Fibroblast of skin of scalp (primary cell): ENCODE measurements at places on chromosomes 6 and 20.
A peak's percentile ranks its signal among the peaks of the same experiment; 100 is the strongest.

GRCh38 chr6:1597121-1597744, 12.5 kb upstream of the FOXC1 start:
- no peak for DNase-seq

GRCh38 chr6:31541059-31541657, 645 bp downstream of the DDX39B start:
- peak; percentile 41 for DNase-seq

GRCh38 chr6:97306544-97307320, 23.7 kb upstream of the MMS22L start:
- no peak for DNase-seq

DNA sequence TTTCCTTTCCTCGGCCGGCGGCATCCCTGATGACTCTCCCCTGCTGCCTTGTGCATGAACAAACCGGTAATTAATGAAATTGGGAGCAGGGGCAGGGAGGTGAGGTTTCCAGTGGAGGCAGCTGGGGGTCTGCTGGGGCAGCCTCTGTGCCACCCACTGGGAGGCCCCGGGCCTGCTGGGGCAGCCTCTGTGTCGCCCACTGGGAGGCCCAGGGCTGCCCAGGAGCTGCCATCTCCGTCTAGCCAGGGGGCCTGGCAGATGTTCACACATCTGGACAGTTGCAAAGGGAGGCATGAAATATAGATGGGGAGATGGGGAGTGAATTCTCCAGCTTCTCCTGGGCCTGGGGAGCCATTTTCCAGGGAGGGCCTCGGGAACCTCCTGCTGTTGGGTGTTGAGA, 33.8 kb downstream of the TOX2 start:
- no peak for DNase-seq

DNA sequence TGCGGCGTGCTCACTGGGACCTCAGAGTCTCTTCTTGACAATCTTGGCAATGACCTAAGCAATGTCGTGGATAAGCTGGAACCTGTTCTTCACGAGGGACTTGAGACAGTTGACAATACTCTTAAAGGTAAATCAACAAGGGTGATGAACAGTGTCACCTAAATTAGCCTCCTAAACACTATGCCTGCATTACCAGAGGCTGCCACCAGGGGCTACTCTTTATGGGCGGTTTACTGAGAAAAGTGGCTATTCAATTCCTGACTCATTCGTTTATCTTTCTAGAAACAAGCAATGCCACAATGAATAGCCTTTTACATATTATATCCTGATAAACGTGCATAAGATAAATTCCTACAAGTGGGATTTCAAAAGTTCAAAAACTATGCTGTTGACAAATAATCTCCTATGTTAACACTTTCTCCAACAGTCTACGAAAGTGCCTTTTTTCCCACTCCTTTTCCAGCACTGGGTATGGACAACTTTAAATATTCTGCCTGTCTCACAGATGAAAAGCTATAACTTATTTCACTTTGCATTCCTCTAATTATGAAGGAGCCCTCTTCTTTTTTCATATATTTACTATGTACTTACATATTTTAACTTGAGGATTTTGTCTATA, 1.3 kb downstream of the BPIFA2 start:
- DNase-seq = no peak

- DNase-seq = peak; percentile 76
These were observed 209.1 kb upstream of the CDYL start for GRCh38 chr6:4567141-4567540.

DNA sequence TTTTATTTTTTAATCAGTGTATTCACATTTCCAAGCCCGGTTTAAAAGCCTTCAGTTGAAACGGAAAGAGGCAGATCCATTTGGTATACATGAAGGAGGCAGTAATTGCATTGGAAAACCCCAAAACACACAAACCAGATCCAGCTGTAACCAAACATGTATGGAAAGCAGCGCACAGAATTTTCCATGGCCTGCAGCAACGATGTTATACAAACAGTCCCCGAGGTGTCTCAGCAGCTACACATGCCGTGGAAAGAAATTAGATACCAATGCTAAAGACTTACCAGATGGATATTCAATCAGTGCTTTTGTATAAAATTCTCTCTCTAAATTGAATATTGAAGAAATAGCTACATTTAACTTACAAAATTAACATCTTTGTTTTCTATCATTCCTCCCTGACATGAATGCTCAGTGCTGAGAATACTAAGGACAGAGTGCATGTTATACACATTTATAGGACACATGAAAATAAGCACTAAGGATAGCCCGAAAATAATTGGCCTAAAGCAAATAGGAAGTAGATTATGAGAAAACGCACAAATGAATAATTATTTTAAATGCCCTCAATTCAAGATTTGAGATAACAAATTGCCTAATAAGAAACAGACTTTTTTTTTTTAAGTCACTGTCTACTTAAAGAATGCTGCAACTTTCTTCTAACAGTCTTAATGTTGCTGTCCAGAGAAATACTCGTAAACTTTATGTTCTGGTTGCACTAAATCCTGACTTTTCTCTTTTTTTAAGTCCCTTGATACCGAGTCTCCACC, 713.1 kb downstream of the HDGFL1 start:
- DNase-seq = peak; percentile 19

DNA sequence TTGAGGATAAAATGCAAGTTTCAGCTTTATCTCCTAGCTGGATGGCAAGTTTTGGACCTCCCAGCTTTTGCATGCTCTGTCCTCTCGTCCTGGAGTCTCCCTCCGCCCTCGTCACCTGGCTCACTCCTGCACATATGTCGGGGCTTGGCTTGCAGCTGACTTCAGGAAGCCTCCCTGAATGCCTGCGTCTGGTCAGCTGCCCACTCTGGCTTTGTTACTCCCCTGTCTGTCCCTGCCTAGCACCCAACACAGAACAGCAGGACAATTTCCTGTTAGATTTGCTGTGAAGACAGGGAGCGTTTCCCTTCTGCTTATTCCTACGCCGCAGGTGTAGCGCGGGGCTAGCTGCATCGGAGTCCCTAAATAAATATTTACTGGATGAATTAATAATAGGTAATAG, 5.4 kb downstream of the JPH2 start:
- no peak for DNase-seq
